HCT116 (cell line): ENCODE measurements at places on chromosomes 5 and 9.
A peak's percentile ranks its signal among the peaks of the same experiment; 100 is the strongest.

- no peaks in the 10 kb centered on the region for H3K36me3 ChIP-seq
- no peak overlapping the region for H3K4me3 ChIP-seq
- peak; percentile 70 for DNase-seq
- H3K27ac ChIP-seq = peak overlapping the region; percentile 18; the same call in 1 of the 2 replicates
Observed at GRCh38 chr5:17118631-17119030, 98.8 kb upstream of the BASP1 start.

DNA sequence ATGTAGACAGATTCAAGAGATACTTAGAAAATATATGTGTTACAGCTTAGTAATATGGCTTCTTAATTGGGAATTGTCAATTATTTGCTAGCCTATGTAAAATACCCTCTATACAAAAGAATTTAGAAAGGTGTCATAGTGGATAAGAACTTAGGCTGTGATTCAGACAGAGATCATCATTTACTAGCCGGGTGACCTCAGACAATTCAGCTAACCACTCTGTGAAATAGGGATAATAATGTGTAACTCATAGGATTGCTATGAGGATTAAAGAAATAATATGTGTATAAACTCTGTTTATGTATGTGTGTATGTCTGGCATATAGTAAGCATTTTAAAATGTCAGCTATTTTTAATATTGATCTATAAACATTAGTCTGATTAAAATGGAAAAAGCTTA is 5.9 kb upstream of the LARS1 start:
- H3K4me1 ChIP-seq = peaks cover 5% of the 10 kb centered on the region; the same call in 1 of the 2 replicates
- H3K27me3 ChIP-seq = no peaks in the 10 kb centered on the region
- H3K36me3 ChIP-seq = no peaks in the 10 kb centered on the region
- DNase-seq = no peak

DNA sequence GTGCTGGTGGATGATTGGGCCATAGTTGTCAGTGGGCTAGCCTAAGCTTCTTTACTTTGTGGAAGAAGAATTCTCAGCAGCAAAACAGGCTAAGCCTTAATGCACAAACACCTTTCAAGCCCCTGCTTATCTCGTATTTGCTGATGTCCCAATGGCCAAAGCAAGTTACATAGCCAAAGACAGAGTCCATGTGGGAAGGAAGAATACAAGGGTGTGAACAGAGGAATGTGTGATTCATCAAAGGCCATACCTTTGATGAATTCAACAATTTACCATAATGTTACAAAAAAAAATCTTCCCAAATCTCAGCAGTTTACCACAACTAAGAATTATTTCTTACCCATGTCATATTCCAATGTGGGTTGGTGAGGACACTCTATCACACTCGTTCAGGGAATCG is 1.2 kb upstream of the YTHDC2 start:
- H3K4me3 ChIP-seq = no peak overlapping the region
- no peaks in the 10 kb centered on the region for H3K27me3 ChIP-seq
- H3K4me1 ChIP-seq = peaks cover 15% of the 10 kb centered on the region
- peaks cover 2% of the 10 kb centered on the region for H3K36me3 ChIP-seq
- no peak for DNase-seq

GRCh38 chr5:54446379-54446732 is 9.1 kb upstream of the HSPB3 start:
- DNase-seq = no peak
- H3K27me3 ChIP-seq = no peaks in the 10 kb centered on the region
- H3K27ac ChIP-seq = no peak overlapping the region
- H3K4me3 ChIP-seq = no peak overlapping the region
- H3K36me3 ChIP-seq = no peaks in the 10 kb centered on the region

DNA sequence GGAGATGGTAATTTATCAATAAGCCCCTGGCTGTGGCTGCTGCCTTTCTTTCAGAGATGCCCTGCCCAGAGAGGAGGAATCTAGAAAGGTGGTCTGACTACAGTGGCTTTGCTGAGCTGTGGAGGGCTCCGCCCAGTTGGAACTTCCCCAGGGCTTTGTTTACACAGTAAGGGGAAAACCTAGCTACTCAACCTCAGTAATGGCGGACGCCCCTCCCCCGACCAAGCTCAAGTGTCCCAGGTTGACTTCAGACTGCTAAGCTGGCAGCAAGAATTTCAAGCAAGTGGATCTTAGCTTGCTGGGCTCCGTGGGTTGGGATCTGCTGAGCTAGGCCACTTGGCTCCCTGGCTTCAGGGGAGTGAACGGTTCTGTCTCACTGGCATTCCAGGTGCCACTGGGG is 865.4 kb upstream of the ACO1 start:
- no peak overlapping the region for H3K4me3 ChIP-seq
- H3K4me1 ChIP-seq = no peaks in the 10 kb centered on the region
- H3K36me3 ChIP-seq = no peaks in the 10 kb centered on the region
- H3K27me3 ChIP-seq = no peaks in the 10 kb centered on the region
